H9 (cell line): ENCODE measurements at places on chromosomes 3 and 15. TPM values are rescaled to one million over a fixed set of nuclear protein-coding genes. Genes with fewer than 3 reads are reported as not detected.

The CFAP100 gene
- total RNA-seq, result 0.26 and 0.44 TPM in 2 replicates

The TICRR gene
- 26.0 TPM in 2 replicates for total RNA-seq

The VWA5B2 gene
- 2.7 TPM in 2 replicates for total RNA-seq

DNA sequence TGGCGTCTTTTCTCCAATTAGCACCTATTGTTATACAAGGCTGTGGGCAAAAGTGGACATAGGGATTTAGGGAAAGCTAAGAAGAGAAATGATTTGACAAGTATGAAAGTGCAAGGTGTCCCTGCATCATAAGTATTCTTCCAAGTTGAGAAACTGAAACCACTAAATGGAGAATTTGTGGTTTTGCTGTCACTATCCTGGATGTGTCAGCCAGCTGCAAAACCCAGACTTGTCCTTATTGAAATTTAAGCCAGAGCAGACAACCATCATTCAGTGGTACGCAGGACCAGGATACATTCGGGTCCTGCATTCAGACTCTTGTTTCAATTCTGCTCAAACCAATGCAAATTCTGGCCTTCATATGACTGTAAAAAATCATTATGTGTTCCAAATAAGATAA is 384.8 kb upstream of the TGFBR2 start:
- no peak for DNase-seq

DNA sequence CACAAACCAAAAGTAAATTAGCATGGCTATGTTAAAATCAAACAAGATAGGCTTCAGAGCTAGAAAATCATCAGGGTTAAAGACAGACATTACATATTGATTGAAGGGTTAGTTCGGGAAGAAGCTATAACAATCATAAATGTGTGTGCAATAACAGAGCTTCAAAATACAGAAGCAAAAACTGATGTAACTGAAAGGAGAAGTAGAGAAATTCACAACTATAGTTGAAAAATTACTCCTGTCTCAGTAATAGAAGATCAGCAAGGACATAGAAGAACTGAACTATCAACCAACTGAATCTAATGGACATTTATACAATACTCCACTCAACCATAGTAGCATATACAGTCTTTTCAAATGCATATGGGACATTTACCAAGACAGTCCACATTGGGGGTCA is 59.4 kb downstream of the MCTP2 start:
- DNase-seq, result no peak

- DNase-seq, result no peak
Measured at GRCh38 chr15:34783991-34784390, 11.4 kb downstream of the ACTC1 start.
